ENCODE measurements at places on chromosomes 4 and X.
A peak's percentile ranks its signal among the peaks of the same experiment; 100 is the strongest.

DNA sequence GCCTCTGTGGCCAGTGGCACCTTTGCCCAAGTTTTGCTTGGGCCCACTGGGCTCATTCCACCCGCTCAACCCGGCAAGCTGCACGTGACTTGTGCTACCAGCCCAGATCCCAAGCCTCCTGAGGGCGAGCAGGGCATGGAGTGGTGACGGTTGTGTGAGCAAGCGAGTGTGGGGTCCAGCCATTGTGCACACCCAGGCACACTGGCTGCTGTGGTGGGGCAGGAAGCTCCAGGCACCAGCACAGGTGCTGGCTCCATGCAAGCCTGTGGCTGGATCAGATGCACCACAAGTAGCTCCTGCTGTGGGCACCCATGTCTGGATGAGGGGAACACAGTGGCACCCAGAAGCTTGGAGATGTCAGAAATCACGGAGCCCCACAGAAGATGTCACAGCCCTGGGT is 557.0 kb upstream of the GNPDA2 start:
- no peak for DNase-seq

DNA sequence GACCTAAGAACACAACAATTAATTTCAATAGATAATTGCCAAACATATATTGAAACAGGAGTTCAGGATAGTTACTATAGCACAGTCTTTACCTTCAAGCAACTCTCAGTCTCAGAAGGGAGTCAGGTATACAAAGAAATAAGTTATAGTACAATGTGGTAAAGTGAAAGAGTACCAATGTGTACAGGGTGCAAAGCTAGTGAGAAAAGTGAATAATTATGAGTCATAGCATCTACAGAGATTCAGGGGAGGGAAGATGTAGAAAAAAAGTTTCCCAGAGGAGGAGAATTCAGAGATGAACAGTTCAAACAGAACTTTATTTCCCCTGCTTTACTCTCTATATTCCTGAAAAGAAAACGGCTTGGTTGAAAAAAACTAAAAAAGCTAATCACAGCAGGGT is 22.7 kb upstream of the DKK2 start:
- peak; percentile 29 for DNase-seq

- peak; percentile 27 for DNase-seq
Measured at GRCh38 chr4:185966997-185967775, 101.8 kb upstream of the TLR3 start.

GRCh38 chr4:158481811-158482210 is 39.9 kb upstream of the RXFP1 start:
- DNase-seq, result no peak

- DNase-seq, result no peak
Measured at GRCh38 chrX:111151764-111152163, 55.8 kb downstream of the PAK3 start.

GRCh38 chr4:21948347-21949072 is at the start of gene KCNIP4:
KCNIP4 (minus strand) TSS chr4:21948772.
- DNase-seq, result peak; percentile 12

- no peak for DNase-seq
Measured at GRCh38 chrX:2903366-2903765, 25.8 kb downstream of the ARSD start.

DNA sequence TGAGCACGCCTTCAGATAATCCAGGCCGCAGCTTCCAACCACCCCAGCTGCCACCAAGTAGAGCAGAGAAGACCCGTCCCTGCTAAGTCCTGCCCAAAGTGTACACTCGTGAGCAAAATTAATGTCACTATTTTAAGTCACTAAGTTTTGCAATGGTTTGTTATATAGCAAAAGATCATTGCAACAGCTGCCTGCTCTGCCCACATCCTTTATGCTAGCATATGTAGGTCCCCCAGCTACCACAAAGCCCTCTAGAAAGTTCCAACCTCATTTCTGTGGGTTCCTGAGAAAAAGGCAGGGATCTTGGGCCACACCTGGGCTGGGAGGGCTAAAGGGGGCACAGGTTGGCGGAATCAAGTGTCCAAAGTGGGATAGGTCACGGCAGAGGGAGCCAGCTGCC is 346.9 kb downstream of the BCOR start:
- DNase-seq, result no peak

GRCh38 chr4:5215321-5215720 is 164.0 kb downstream of the STK32B start:
- no peak for DNase-seq

DNA sequence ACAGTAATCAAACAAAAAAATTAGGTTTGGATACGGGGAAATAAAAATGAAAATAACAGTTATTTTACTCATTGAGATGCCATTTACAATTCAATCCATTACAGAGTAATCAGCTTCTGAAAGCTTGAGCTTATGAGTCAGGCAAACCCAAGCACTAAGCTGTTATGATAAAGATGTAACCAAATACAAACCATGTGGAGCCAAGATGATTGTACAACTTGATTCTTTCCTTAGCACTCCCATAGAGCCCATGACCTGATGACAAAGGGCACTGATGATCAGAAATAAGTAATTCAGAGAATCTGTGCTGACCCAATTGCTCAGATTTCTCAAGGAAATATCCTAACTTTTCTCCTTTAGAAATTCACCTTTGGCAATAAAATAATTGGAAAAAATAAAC is 40.5 kb upstream of the PRKG2 start:
- peak; percentile 87 for DNase-seq

- DNase-seq, result no peak
Measured at GRCh38 chrX:7264399-7264798, 116.4 kb upstream of the PUDP start.

DNA sequence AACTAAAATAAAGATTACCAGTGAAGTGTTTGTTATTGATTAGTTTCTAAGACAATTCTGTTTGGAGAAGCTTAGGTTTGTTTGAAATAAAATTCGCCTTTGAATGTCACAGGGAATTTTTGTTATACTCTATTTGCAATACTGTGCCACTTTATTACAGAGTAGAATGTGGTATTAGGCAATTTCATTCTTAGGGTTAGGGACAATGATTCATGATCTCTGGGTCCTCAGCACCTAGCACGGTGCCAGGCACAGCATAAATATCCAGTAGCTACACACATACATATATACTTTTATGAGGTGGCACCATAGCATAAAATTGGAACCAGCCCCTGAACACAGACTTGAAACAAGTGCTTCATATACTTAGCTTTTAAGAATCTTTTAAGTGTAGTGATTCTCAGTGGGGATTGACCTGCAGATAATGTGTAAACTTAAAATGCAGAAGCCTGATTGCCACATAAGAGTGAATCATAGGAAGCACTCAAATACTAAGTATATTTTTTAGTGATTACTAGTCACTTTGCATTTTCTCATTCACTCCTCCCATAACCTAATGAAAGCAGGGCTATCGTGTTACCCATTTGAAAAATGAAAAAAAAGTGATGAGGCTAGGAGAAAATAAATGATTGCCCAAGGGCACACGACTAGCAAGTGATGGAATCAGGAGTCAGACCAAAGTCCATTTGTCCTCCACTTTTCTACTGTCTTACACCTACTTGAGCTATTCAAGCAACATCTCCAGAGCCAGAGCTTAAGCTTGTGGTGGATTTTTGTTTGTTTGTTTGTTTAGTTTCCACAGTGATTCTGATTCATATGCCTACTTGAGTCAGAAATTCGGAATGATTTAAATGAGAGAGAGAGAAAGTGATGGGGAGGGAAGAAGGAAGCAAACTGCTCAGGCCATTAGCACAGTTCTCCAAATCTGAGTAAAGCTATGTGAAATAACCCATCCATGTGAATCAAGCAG is 366.0 kb upstream of the FGF13 start:
- peak; percentile 38 for DNase-seq

GRCh38 chr4:8117278-8117682 is 41.3 kb downstream of the ABLIM2 start:
- DNase-seq, result no peak

DNA sequence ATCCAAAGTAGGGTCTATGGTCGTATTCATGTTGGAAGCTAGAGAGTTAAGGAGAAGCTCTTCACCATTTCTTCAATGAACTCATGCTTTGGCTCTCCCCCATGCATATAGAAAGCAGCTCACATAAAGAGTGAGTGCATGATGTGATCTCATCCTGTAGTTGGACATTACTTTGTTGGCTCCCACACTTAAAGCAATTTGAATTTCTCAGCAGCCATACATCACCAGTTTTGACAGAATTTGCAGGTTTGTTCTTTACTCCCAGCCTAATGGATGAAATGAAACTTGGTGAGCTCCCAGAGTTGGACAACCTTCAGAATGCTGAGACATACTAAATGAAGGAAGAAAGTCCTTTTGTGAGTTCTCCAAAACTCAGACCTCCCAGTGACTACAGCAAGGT is 613.5 kb downstream of the IQCM start:
- peak; percentile 69 for DNase-seq

DNA sequence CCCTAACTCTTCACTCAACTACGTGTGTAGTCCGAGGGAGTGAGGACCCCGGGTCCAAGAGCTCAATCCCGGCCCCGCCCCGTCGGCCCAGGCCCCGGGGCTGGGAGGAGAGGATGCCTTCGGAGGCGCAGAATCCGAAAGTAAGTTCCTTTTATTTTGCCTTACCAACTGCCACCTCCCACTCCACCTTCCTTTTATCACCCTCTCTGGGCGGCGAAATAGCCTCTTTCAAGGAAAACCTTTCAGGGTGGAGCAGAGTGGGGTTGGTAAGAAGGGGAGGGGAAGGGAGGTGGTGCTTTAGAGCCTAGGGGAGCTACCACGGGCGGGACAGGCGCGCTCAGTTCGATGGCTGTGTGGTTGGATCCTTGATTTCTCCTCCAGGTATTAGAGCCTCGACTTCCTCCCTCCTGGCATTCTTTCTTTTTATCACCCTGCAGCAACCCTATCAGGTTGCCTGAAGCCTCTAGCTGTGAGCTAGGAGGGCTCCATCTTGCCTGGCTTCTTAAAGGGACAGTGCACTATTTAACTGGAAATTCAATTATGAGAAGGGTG is 191.2 kb downstream of the RRAGB start:
- DNase-seq, result no peak

- DNase-seq, result peak; percentile 39
Measured at GRCh38 chr4:122542411-122543236, 78.2 kb downstream of the IL21 start.

GRCh38 chrX:53135581-53135980 is 41.6 kb downstream of the KANTR start:
- DNase-seq, result no peak

DNA sequence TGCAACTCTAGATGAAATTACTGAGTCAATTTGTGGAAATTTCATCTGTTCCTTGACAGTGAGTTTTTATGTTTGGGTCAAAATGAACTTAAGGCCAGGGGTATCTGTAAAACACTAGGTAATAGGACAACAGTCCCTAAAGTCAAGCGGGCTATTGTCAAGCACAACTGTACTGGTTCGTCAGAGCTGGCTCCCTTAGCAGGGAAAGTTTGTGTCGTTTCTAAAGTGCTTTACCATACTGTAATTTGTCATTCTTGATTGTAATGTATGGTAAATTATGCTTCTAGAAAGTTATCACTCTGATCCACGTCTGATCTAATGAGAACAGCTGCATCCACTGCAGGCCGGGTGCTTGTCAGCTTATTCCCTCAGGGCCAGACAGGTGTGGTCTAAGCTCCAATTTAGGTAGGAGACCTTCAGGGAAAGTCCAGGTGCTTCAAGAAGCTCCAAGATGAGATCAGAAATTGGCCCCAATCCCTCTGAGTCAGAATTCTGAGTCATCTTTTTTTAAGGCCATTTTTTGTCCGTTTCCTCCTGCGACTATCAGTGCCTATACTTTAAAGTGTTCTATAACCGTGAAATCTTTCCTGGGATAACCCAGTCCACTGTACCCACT is 92.2 kb downstream of the PALLD start:
- peak; percentile 77 for DNase-seq

- DNase-seq, result peak; percentile 2
Measured at GRCh38 chr4:89868999-89869589, 25.6 kb upstream of the MMRN1 start.

GRCh38 chr4:159425737-159426305 is 322.9 kb downstream of the RAPGEF2 start:
- DNase-seq, result no peak

DNA sequence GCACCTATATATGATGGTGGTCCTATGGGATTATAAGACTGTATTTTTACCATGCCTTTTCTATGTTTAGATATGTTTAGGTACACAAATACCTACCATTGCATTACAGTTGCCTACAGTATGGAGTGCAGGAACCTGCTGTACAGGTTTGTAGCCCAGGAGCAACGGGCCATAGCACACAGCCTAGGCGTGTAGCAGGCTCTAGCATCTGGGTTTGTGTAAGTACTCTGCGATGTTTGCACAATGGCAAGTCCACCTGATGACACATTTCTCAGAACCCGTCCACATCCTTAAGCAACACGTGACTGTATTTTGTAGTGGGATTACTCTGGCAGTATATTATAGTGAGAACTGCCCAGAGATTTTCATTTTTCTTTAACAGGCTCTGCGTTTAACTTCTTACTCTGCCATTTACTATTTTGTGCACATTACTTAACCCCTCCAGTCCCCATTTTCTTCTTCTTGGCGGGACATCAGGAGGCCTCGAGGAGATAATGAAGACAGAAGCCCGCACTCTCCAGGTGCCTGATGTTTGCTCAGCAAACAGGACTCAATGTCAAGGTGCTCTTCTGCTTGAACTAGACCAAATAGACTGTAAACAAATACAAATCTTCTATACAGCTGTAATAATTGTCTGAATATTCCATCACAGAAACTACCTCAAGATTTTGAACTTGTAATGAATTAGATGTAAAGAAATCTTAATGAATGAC is 102.0 kb upstream of the PDLIM3 start:
- no peak for DNase-seq

DNA sequence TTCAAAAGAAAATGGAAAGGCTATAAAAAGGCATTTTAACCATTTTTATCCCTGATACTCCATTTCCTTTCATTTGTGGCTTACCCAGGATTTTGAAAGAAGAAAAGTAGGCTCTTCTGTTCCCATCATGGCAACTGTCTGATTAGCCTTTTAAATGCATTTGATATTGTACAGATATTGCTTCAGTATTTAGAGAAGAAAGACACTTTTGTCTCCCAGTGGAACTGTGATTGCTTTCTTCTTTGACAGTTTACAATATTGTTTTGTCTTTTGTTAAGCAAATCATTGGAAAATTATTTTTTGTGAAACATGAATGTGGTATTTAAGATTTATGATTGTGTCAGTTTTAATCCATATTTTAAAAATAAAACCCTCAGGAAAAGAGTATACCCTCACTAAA is 297.4 kb upstream of the TACR3 start:
- DNase-seq, result no peak

DNA sequence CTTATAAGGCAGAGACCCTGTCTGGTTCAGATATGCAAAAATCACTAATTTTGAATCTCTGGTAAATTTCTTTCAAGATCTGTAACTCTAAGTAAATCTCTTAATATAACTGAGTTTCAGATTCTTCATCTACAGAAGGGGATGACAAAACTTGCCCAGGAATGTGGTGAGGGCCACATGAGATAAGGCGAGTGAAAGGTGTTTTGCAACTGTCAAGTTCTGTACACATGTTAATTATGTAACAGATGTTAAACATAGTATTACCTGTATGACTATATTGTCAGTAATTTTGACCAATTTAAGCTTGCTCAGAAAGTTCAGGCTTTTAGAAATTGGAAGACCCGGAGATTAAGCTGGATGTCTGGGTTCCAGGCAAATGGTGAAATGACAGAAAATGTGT is 549 bp upstream of the GLRB start:
- DNase-seq, result no peak
